ENCODE measurements at places on chromosomes 12 and 14.
A peak's percentile ranks its signal among the peaks of the same experiment; 100 is the strongest.

DNA sequence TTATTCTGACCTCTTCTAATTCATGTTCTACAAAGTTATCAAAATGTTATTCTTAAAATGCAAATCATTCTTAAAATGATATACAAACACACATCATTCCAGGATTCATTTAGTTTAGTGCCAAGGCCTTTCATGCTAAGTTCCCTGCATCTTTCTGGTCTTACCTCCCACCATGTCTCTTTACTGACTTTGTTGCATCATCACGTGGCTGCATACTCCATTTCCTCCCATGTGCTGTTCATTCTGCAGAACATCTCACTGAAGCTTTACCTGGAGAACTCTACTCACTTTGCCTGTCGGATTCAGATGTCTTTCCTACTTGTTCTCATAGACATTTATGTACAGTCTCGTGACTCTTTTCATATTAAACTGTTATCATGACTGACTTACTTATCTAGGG is 278.1 kb downstream of the RAD51B start:
- DNase-seq: no peak

GRCh38 chr12:6230321-6231110 is 30.3 kb downstream of the CD9 start:
- DNase-seq: peak; percentile 44

- no peak for DNase-seq
These were observed 172.1 kb downstream of the TSPAN9 start for GRCh38 chr12:3249081-3249800.

DNA sequence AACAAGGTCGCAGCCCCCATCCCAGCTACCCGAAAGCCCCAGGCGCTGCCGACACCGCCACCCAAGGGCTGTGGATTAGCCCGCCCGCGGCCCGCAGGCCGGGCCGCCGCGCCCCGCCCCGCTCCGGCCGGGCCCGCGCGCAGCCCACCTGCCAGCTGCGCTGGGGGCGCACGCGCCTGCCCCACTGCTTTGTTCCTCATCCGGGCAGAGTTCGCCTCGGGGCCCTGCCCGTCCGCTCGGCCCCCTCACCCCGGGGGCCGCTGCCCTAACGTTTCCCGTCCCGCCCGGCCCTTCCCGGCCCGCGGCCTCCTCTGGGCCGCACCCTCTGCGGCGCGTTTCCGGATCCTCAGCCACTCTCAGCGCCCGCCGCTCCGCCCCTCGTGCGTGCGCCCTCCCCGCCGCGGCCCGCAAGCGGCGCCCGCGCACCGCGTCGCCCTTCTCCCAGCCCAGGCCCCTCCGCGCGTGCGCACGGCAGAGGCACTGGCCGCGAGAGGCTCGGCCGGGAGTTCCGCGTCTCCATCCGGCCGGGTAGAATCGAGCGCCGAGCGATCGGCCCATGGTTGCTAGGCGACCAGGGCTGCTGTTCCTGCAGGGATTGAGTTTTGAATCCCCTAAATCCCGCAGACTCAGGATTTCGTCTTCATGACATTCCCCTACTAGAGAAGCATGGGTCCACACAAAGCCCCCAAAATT is at the start of gene PRDM4:
Gene PRDM4 (minus strand): TSS at position 329 of the 693 bp plus-strand sequence. CDS start 622 bp downstream, outside the sequence.
- peak; percentile 82 for DNase-seq

- DNase-seq: no peak
These were observed 137.7 kb downstream of the MON2 start for GRCh38 chr12:62604373-62604772.

- no peak for DNase-seq
These were observed 111.0 kb upstream of the NCOR2 start for GRCh38 chr12:124678421-124678893.

DNA sequence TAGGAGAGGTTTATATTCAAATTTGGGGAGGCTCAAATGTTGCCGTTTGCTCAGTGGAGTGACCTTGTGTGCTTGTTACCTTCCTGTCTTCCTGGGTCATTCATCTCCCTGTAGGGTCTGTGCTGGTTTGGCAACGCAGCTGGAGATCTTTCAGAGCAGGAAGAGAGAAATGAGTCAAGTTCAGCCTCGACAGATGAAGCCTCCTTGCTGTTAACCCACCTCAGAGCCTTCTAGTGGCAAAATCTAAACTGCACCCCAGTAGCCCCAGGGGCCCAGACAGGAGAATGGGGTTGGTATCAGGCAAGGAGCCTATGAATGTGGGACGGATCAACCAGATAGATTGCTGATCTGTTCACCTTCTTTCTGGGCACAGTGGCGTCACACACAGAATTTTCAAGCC is 999.3 kb downstream of the VRK1 start:
- DNase-seq: no peak

GRCh38 chr14:27605282-27605681 is 1007.4 kb upstream of the NOVA1 start:
- no peak for DNase-seq

- DNase-seq: no peak
These were observed 743 bp upstream of the DTX1 start for GRCh38 chr12:113055594-113056380.

DNA sequence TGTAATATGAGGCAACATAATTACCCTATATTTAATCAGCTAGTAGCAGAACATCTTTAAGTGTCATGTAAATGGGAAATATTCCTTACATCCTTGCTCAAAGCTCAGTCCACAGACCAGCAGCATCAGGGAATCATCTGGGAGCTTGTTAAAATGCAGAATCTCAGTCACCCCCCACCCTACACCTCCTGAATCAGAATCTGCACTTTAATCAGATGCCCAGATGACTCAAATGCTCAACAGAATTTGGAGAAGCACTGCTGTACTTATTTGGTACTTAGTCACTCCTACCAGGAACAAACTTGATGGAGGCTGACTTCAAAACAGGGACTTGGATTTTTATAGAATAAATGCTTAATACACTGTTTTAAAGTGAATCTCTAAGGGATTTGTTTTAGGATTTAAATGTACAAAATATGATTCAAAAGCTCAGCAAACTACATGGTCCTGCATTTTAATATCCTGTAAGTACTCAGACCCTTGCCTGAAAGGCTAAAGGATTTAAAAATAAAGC is 96.5 kb downstream of the ARMH4 start:
- no peak for DNase-seq

- no peak for DNase-seq
These were observed 572.8 kb upstream of the STXBP6 start for GRCh38 chr14:25622763-25623162.

DNA sequence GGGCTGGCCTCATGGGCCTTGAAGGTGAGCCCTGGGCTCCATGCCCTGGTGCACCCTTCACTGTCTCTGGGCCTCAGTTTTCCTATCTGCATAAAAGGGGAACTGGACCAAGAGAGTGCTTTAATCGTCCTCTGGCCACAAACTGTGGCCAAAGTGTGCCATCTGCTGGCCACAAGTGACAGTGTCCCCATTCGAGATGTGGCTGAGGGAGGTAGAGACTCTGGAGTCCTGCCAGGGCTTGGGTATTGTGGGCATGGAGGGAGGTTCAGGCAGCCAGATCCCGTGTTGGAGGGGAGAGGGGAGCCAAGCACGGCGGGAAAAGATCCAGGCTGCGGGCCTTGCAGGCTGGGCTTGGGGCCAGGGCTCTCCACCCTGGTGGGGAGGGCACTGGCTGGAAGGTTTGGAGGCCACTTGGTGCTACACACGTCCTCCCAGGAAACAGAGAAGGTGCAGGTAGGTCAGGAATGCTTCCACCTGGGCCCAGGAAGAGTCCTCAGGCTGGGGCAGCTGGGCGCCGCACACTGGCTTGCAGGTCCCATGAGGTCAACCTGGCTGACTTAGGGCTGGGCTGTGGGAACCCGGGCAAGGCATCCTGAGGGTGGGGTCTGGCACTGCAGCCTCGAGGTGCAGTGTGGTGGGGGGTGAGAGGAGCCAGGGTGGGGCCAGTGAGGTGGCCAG is 7.3 kb upstream of the KIF26A start:
- DNase-seq: no peak

- DNase-seq: no peak
These were observed 18.3 kb upstream of the WIF1 start for GRCh38 chr12:65139389-65139788.

- DNase-seq: no peak
These were observed 2.6 kb upstream of the BCL11B start for GRCh38 chr14:99274346-99275221.

DNA sequence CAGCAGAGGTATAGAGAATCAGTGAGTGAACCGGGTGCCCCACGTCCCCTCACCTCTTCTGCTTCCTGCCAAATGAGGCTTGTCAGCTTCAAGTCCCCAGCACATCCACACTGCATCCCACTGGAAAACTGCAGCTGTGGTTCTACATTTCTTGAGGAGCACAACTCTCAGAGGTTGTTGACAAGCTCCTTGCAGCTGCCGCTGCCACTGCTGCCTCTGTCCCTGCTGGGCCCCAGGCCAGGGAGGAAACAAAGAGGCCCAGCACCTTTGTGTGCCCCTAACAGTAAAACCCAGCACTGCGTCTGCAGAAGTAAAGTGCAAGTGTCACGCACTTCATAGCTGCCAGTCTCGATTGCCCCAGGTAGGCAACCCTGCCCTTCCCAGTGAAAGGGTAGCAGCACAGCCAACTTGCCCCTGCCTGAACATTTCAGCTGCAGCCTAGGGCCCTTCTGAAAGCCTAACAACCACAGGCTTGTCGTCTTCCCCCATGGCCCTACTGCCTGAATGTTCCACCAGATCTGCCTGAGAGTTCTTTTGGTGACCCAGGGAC is 1162.1 kb upstream of the USP15 start:
- no peak for DNase-seq

GRCh38 chr14:60632777-60633176 is 16.5 kb downstream of the SIX1 start:
- DNase-seq: no peak

DNA sequence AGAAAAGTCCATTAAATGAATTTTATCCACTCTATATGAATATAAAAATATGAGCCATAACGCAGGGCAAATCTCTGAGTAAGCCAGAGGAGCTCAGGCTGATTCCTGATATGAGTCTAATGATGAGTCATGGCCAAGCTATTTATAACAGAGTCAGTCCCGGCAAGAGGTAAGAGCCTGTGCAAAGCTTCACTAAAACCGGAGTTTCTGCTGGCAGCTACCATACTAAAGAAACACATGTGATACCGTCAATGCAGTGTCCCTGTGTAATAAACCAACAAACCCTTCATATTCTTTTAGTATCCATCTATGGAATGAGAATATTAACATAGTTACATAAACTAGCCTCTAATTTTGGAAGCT is 319.4 kb downstream of the KCNC2 start:
- DNase-seq: no peak

GRCh38 chr14:35789651-35790050 is 19.4 kb downstream of the RALGAPA1 start:
- DNase-seq: no peak

DNA sequence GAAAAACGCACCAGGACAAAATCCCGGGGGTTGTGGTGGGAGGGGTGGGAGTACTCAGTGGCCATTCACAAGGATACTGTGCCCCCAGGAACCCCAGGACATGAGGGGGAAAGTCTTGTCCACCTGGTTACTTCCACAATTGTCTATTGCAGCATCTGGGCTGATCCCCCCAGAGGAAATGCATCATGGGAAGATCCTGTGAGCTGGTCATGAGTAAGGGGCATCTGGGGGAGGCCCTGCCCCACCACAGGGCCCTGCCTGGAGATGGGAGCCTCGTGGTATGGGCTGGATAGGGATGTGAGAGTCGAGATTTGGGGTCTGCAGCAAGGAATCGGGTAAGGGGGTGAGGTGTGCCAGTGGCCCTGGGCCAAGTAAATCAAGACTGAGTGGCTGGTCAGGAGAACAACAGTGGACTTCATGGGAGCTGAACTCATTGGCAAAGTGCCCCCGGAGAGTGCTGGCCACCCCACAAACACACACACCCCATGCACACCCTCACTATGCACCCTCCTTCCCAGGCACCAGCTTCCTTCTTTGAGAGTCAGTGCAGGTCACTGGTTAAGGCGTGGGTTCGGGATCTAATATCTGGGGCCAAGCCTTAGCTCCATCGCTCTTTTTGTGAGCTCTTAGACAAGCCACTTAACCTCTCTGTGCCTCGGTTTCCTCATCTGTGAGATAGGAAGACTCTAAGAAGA is 3.0 kb upstream of the SERPINA1 start:
- no peak for DNase-seq

All from stimulated activated CD4-positive, alpha-beta T cell treated with anti-CD3 and anti-CD28 coated beads, TNF-alpha, amount 100 ng/mL, for 48 hours (primary cell).